ENCODE measurements at places on chromosomes 11 and 22.

GRCh38 chr22:28899199-28899853 is 16.0 kb downstream of the ZNRF3 start:
- peak; percentile 61 for DNase-seq

DNA sequence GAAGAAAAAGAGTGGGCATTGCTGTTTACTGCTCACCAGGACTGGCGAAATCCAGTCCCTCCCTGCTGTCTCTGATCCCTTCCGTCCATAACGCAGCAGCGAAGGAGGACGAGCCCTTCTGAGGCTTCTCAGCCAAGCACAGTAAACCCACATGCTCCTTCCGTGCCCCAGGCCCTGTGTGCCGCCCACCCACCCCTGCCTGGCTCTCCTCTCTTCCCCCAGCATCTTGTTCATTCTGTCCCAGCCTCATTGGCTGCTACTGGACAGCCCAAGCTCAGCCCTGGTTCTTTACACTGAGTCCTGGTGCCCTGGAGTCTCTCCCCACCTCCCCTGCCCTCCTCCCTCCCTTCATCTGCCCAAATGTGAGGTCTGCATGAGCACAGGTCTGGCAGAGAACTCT is 559.7 kb downstream of the BRD1 start:
- DNase-seq: no peak

GRCh38 chr11:57354699-57355098 is 16.5 kb downstream of the P2RX3 start:
- no peak for DNase-seq

DNA sequence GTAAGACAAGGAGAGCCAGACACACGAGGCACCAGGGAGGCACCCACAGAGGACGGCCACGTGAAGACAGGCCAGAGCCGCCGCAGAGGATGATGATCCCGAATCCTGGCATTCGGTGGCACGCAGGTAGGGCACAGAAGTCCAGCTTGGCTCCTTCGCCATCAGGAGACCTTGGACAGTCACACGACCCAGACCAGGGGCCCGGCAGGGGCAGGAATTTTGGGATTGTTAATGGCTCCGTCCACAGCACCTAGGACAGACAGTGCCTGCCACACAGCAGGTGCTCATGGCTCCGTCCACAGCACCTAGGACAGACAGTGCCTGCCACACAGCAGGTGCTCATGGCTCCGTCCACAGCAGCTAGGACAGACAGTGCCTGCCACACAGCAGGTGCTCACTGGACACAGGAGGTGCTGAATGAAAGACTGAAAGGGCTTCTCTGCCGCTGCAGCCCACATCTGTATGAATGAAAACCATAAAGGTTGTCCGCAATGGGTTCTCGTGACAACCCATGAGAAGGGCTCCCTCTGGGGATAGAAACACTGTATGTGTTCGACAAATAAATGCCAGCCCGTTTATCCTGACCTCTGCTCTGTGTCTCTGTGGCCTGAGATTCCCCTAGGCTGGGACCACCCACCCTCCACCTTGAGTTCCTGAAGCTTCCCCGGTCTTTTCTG is 341.6 kb downstream of the CTTN start:
- no peak for DNase-seq
